Germinal center (tissue), 1 donor: ENCODE measurements at places on chromosomes 12 and 14.

DNA sequence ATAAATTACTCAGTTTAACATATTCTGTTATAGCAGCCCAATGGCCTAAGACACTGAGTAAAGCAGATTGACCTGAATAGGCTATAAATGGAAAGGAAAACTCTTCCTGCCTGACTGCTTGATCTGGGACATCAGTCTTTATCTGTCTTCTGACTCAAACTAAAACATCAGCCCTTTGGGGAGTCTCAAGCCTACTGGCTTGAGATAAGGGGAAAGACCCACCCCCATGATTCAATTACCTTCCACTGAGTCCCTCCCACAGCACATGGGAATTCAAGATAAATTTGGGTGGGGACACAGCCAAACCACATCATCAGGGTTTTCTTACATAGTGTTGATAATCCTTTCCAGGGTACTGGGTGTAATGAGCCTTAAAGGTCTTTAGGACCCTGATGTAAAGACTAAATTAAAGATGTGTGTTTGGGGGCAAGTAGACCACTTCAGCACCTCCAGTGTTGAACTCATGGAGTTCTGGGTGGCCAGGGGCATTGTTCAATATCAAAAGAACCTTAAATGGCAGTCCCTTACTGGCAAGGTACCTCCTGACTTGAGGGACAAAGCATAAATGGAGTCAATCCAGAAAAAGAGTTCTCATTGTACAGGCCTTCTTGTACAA lies 67.8 kb downstream of the TSHR start:
- DNase-seq: no peak

- DNase-seq: no peak
Measured at GRCh38 chr14:76446921-76447320, 71.0 kb downstream of the ESRRB start.

DNA sequence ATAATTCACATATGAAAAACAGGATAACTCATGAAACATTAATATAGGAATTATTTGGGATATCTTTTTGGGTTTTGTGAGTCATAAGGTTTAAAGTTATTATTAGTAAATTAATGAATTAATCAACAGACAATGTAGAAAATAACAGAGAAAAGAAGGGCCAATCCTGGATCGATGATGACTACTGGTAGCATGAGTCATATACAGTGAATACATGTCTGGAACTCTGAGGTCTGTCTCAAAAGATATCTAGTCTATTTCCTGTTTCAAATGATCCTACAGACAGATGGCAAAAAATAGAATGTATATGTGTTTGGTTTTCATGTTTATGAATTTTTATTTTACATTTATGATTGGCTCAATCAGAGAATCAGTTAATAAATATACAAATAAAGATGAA lies 86.4 kb upstream of the RTL1 start:
- no peak for DNase-seq

GRCh38 chr12:89863968-89864367 lies 155.3 kb upstream of the ATP2B1 start:
- DNase-seq: peak; percentile 36
